HS-27A (cell line): ENCODE measurements at places on chromosomes 16 and 17.

DNA sequence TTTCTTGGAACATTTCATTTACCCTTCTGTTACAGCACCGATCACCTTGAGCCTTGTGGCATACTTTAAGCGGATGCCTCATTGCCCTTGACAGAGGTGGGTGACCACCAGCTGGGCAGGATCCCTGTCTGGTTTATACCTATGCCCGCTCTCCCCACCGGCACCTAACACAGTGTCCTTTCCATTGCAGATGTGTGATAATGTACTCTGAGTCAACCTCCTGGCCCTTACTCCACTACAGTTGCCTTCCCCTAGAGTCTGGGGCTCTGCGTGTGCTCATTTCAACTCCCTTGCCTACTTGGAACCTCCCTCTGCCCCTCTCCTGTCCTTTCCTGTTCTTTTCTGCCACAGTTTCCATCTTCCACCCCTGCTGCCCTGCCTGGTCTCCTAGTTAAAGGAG is 60.2 kb upstream of the MED13 start:
- no peak for DNase-seq

DNA sequence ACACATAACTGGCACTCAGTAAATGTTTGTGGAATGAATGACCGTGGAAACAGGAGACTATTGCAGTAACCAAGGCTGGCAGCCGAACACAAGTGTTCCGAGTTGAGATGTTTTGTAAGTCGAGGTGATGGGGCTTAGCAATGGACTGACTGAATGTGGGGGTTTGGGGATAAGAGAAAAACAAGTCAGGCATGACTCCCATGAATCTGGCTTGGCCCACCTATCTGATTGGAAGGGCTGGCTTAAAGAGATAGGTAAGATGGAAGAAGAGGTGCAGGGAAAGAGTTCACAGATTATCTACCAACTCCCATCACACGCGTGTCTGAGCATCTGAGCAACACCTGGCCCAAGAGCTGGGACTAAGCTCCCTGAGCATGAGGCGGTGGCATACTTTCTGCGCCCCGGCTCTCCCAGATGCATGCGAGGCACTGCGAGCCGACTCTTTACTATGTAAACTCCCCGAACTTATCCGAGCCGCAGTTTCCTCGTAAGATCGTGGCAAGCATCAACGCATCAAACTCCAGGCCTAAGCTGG is 539 bp downstream of the IFT20 start:
- DNase-seq, result no peak

GRCh38 chr17:37507111-37507510 is 17.4 kb downstream of the DUSP14 start:
- no peak for DNase-seq

DNA sequence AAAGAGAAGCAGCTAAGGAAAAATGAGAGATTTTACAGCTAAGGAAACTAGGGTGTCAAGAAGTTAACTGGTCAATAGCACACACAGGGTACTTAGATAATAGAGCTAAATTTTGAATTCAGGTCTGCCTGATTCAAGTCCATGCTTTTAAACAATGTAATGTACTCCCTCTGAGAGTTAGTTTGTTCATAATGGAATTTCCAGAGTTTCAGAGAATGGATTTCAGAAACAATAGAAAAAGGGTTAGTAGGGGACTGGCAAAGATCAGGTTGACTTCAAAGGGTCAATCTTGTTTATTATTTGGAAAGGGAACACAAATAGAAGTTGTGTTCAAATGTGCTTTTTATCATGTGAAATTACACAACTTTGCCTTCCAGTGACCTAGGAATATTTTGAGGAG is 17.9 kb downstream of the NSRP1 start:
- DNase-seq, result no peak
